MG63 (cell line): ENCODE measurements at places on chromosomes 6 and 20. TPM values are rescaled to one million over a fixed set of nuclear protein-coding genes. Genes with fewer than 3 reads are reported as not detected.
A peak's percentile ranks its signal among the peaks of the same experiment; 100 is the strongest.

DNA sequence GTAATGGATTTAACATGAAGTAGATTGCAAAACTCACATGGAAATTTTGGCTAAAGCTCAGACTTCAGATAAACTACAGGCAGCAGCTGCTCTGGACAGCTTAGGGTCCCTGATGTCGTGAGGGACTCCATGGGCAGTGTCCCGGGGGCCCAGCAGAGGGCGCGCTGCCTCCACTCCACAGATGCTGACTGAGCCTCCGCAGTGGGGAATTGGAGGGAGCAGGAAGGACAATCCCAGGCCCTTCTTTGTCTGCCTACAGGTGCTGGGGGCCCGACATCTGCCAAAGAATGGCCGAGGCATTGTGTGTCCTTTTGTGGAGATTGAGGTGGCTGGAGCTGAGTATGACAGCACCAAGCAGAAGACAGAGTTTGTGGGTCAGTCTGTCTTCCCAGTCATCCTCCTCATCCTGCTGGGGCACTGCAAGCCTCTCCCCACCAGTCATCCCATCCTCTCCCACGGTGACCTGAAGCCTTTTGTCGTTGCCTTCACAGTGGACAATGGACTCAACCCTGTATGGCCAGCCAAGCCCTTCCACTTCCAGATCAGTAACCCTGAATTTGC is 35.9 kb downstream of the PLCG1 start:
- peak; percentile 56 for DNase-seq

The FBXL4 gene
- 6.1 and 8.6 TPM in 2 replicates for total RNA-seq

The ABHD16B gene
- not detected in 2 replicates for total RNA-seq

- no peak for DNase-seq
Measured at GRCh38 chr6:75025371-75025770, 180.5 kb downstream of the COL12A1 start.

GRCh38 chr6:141347906-141348492 is 784.7 kb upstream of the GJE1 start:
- DNase-seq, result no peak
